ENCODE measurements at places on chromosomes 3 and 15.

DNA sequence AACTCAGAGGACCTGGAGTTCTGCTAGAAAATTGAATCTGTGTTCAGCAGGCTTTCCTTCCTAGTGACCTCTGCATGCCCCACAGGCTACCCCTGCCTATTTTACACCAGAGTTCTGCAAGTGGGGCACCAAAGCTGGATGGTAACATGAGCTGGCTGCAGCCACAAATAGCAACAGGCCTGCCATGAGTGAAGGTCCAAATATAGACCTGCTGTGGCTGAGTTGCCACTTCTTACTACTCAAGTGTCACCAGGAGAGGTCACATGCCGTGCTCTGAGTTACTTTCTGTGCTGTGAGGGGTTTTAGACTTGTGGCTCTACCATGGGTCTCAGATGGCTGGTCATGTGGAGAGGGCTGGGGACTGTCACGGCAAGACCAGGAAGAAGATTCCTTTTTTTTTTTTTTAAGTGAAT is at the start of gene FSD2:
Gene FSD2, minus strand, starts transcription at position 76 of the 413 bp plus-strand sequence. CDS start 18,679 bp downstream, outside the sequence.
- DNase-seq = peak; percentile 80

DNA sequence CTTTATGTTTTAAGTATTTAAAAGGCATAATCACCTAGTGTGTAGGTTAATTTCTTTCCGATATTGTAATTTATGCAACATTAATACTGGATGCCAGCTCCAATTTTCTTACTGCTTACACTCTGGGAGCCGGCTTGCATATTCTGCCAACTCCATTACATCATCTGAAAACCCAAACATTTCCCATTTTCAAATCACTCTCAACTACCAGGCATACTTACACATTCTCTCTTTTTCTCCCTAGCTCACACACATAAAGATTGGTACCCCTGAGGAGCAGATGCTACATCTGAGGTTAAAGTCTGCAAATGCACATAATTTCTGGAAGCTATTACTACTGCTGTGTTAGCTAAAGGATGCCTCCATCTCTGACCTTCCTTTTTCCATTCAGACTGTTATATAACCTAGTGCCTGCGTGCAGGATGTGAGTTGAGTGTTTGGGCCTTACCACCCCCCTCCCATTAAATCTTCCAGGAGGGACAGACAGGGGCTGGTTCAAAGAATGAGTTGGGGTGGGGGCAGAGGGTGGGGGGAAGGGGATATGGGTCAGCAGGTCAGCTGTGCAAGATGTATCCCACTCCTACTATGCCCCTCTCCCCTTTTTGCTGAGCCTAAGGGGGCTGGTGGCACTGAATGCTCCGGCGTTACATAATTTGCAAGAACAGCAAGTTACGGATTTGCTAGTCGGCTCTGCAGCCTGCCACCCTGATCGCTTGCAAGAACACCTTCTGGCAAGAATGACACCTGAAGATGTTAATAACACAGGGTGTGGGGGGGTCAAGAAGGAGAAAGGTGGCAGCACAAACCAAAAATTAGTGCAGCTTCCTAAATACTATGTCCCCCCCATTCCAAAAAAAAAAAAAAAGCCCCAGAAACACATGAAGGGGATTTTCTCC is 2.5 kb downstream of the RORA start:
- peak; percentile 63 for DNase-seq

GRCh38 chr3:32973982-32974381 is 22.5 kb downstream of the CCR4 start:
- DNase-seq = no peak

DNA sequence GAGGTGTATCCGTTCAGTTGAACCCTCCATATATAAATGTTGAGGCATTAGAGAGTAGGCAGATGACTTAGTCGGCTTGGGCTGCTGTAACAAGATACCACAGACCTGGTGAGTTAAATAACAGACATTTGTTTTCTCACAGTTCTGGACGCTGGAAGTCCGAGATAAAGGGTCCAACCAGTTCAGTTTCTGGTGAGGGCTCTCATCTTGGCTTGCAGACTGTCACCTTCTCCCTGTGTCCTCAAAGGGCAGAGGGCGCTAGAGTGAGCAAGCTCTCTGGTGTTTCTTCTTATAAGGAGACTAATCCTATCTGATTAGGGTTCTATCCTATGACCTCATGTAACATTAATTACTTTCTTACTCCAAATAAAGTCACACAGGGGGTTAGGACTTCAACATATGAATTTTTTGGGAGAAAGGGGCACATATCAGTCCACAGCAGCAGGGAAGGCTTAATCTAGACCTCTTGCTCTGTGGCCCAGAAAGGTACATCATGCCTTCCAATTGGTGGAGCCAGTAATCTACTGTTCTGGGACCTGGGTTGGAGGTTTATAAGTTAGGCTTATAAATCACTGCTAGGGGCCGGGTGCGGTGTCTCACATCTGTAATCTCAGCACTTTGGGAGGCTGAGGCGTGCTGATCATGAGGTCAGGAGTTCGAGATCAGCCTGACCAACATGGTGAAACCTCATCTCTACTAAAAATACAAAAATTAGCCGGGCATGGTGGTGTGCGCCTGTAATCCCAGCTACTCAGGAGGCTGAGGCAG is 26.3 kb upstream of the SLC28A2 start:
- DNase-seq = no peak

DNA sequence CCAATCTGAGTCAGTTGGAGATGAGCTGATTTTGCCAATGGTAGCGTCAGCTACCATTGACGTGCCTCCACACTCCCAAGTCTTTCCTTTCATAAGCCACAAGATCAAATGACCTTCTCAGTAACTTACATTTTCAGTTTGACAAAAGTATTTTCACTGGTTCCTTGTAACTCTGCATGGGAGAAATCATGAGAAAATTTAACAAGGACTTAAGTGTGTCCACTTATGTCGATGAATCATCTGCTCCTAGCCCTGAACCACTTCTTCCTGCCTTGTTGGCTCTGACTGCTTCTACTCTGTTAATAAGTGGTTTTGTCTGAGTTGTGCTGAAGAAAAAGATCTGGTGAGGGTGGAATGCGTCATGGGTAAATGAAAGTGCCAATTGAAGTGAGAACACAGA is 101.2 kb downstream of the NFKBIZ start:
- no peak for DNase-seq

DNA sequence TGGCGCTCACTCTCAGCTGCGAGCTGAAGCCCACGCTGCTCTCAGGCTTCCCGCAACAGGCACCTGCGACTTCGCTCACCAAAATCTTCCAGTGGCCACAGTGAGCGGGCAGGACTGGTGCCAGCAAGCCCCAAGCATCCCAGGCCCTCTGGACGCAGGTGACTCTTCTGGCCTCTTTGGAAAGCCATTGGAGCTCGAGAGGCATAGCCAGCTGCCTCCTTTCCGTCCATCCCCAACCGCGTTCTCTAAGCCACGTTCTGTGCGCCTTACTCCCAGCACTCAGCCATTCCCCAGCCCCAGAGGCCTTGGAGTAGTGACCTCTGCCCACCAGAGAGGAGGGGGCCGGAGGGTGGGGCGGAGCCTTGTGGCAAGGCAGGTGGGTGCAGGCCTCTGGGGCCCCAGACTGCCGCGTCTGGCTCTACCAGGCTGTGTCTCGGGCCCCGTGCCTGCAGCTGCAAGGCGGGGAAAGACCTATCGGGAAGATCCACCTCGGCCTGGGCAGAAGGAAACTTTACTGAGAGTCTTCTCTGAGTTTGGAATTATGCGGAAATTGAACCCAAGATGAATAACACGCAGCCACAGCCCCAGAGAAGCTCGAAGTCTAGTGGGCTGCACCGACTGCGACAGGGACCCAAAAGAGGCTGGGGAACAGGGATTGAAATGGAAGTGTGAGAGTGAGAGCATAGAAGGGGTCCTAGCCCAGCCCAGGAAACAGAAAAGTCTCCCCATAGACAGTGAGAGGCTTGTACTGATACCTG is 3.6 kb upstream of the SOX14 start:
- DNase-seq = no peak
